ENCODE measurements at places on chromosomes 4 and X. TPM values are rescaled to one million over a fixed set of nuclear protein-coding genes. Genes with fewer than 3 reads are reported as not detected.

The MAGEA3 gene
- not detected for total RNA-seq

- peak; percentile 54 for DNase-seq
These were observed 13.9 kb upstream of the PRDM8 start for GRCh38 chr4:80183250-80184052.

GRCh38 chr4:138448169-138448568 lies 206.0 kb upstream of the SLC7A11 start:
- no peak for DNase-seq

DNA sequence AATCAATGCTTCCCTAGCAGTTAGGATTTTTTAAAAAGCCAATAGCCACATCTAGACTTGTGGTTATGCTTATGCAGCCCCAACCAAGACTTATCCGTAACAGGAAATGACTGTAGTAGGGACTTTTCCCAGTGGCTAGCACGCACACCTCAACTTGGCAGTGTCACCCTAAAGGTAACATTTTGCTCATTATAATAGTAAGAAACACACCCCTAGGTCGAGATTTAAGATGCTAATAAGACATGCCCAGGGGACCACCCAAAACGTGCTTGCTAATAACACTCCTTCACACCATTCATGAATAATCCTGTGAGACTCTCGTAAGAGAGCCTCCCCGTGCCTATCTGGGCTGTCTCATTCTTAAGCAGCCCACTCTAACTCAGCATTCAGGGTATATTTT lies 195.3 kb downstream of the CHIC1 start:
- no peak for DNase-seq

GRCh38 chr4:117847849-117848248 lies 186.4 kb upstream of the NDST3 start:
- DNase-seq, result no peak
